Stimulated activated CD8-positive, alpha-beta memory T cell treated with anti-CD3 and anti-CD28 coated beads, Interleukin-4, amount 100 ng/mL, for 1 hour (primary cell): ENCODE measurements at places on chromosomes 12 and 14.

GRCh38 chr14:96156804-96157760, 47.6 kb upstream of the BDKRB2 start:
- DNase-seq = no peak

DNA sequence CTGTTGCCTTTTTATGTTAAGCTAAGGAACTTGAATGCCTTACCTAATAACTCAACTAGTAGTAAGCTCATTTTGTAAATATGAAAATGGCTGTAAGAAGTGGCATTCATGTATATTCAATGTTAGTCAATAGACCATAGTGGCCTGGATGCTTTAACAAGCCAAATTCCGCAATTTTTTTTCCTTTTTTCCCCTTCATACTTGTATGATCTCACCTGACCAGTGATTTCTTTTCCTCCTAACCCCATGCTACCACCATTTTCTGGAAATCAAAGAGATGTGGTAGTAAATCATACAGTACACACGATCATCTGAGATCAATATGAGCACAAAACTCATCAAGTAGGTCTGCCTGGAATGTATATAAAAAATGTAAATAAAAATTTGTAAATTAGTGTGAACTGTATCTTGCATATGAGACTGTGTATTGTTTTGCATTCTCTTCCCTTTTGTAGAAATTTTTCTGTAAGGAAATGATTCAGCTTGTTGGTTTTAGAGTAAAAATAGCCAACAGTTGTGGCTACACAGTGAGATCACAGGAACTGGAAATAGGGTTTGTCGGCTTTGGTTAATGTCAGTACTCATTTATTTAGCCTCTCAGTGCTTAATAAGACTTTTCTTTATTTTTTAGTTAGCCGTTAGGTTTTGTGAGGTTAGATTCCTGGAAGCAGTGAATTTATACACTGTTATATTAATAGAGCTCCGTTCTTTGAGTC, 62.5 kb downstream of the ETNK1 start:
- no peak for DNase-seq

DNA sequence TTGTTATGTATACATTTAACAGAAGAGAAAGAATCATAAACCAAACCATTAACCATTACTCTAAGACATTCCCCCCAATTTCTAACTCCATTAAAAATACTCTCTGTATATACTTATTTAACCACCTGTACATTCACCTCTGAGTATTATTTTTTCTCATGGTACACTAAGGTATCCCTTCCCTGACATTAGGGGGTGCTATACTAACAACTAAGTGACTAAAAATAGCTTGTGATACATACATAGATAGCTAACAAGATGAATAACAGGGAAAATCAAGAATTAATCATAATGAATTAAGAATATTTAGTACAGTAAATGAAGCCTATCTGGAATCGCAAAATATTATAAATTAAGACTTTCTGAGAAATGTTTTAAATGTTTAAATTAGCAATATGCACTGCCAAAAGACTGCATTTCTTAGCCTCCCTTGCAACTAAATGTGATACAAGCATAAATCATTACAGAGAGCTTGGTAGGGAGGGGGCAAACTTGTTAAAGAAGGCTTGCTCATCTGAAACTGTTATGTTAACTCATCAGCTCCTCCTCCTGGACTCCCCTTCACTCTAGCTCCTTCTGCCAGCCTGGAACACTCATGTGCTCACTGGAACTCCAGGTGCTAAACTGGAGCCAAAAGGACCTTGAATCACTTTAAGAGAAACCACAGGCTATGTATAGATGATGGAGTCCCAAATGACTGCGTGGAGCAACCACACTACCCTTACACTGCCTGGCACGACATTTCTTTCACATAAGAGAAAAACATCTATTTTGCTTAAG, 14.9 kb downstream of the C2CD5 start:
- no peak for DNase-seq

DNA sequence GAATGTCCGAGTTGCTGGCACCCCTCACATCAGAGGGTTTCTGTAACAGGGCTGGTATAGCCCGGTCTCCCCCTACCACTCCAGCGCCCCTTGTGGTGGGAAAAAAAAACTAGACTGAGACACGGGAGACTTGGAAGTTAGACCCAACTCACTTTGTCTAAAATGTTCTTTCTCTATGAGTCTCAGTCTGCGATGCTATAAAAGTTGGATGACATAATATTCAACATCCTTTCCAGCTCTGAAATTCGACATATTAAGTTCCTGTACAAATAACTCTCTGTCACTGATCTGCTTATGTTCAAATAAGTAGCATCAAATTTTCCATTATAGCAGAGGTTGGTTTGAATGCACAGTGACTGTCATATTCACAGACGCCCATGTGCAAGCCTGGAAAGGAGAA, 25.7 kb upstream of the TC2N start:
- no peak for DNase-seq

DNA sequence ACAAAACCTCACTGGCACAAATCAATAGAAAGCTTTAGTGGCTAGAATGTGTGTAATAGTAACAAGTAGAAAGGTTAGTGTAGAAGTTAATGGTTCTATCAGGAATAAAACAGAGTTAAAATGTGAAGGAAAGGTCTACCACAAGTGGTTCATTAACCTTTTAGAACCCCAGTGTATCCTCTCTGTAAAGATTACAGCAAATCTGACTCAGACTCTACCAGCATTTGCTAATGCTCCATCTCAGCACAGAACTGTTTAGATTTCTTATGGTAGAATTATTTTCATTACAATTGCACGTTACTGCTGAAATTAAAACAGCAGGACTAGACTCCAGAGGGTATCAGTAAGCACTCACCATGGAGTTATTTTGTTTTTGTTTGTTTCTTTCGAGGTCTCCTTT, 609.0 kb upstream of the LMO3 start:
- DNase-seq = no peak

DNA sequence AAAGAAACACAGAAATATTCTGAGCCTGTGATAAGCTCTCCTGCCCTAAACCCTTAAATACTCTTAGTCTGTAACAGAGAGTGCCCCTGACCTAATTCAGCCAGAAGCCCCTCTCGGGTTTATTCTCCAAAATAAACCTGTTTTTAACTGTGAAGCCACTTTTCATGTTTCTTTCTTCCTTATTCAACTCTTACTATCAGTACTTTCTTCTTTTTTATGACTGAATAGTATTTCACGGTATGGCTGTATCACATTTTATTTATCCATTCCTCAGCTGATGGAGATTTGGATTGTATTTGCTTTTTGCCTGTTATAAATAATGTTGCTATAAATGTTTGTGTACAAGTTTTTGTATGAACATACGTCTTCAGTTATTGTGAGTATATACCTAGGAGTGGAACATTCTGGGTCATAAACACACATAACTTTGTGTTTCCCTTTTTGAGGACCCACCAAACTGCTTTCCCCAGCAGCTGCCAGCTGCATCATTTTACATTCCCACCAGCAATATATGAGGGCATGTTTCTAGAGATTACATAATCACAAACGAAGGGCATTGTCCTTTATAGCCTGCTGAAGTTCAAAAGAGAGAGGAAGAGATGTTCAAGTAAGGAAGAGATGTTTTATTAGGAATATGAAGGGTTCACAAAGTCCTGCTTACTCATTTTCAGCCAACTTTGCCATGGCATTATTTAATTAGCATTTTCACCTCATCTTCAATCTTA, 199.4 kb upstream of the NUDT4 start:
- DNase-seq = no peak

DNA sequence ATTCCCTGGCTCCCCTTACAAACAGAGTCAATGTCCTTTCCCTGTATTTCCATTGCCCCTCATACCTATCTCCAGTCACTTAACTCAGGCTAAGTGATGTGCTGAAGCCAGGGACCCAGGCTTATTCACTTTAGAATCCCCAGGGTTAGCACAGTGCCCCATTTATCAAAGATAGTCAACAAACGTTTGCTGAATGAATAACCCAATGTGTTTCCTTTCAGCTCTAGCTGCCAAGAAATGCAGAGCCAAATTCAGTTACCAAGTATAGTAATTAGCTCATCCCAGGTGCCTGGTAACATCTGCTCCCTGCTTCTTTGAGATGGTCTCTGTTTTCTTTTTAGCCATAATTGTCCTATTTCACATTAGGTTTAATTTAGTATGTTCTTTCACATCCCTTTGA, 189.5 kb downstream of the PHLDA1 start:
- no peak for DNase-seq

DNA sequence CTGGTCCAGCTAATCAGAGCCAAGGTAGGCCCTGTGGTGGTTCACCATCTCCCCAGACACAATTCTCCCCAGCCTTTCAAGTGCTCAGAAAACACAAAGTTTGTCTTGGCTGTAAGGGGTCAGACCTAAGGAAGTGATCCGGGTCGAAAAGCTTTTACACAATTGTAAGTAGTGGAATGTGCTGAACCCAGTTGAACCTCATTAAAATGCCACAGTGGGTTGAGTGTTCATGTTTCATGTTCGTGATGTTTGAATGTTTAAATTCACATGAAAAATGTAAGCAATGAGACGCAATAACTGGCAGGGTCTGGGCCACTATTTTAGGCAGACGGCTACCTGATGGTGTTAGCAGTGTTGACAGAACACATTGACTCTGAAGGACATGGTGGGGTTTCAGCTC, 60.9 kb upstream of the JDP2 start:
- no peak for DNase-seq

DNA sequence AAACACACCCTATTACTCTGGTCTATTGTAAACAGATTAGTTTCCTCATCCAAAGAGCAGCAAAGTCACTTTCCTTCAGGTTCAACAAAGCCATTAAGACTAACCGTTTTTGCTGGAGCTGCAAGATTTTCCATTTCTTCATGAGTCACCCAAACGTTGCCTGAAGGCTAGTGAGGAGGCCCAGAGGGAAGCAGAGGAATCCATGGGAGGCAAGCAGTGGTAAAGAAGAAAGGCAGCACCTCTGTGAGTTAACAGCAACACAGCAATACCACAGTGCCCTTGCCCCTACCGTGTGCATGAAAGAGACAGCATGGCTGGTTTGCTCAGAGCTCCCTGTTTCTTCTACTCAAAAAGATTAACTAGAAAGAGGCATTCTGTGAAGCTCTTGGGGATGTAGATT, 206.3 kb downstream of the ACSS3 start:
- DNase-seq = no peak
